ENCODE measurements at places on chromosomes 13 and 19. TPM values are rescaled to one million over a fixed set of nuclear protein-coding genes. Genes with fewer than 3 reads are reported as not detected.

UBE2L5 gene
- 0.57 TPM for total RNA-seq

DNA sequence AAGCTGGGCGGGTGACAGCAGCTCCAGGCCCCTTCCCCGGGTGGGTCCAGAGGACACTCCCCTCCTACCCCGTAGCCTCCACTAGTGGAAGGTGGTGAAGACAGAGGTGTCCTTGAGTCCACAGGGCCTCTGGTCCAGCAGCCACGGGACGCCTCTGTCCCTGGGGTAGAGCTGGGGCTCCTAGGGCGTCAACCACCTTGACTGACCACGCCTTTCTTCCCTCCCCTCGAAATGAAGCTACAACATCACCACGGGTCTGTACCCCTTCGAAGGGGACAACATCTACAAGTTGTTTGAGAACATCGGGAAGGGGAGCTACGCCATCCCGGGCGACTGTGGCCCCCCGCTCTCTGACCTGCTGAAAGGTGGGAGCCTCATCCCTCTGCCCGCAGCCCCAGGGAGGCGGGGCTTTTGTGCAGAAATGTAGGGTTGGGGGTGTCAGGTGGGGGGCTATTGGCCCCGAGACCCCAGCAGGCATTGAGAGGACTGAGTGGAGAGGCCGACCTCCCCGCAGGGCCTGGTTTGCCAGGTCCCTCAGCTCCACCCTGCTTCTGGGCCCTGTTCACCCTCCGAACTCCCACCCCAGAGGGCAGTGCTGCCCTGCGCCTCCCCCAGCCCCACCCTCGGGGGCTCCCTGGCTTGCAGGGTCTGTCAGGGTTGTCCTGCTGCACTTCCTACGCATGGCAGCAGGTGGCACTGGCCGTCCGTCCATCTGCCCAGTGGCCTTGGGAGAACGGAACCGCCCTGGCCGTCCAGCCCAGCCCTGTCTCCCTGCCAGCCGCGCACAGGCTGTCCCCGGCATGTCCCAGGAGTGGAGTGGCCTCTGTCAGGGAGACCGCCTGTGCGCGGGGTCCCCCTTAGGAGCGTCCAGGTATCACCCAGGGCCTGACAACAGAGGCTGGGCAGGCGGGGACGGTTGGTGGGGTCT lies 15.7 kb downstream of the STK11 start:
- no peak for DNase-seq

- no peak for DNase-seq
These were observed 112.5 kb downstream of the COG6 start for GRCh38 chr13:39767791-39768517.

DNA sequence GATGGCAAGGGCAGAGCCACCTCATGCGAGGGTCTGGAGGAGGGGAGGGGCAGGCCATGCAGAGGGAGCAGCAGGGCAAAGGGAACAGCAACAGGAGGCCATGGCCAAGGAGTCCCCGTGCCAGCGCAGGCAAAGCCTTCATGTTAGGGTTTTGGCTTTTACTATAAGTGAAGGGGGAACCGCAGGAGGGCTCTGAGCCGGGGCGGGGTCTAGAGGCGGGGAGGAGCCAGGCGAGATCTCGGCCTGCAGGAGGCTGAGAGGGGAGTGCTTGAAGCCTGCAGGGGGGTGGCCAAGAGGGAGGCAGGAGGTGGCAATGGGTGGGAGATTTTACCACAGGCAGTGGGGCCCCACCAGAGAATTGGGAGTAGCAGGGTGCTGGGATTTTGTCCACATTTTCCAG lies 6.3 kb downstream of the ARHGAP33 start:
- DNase-seq: no peak

GRCh38 chr19:30029721-30030510 lies 87.9 kb downstream of the URI1 start:
- no peak for DNase-seq

NLRP11 gene
- not detected for total RNA-seq

- DNase-seq: no peak
These were observed 69.7 kb downstream of the PIBF1 start for GRCh38 chr13:72851678-72852014.

DNA sequence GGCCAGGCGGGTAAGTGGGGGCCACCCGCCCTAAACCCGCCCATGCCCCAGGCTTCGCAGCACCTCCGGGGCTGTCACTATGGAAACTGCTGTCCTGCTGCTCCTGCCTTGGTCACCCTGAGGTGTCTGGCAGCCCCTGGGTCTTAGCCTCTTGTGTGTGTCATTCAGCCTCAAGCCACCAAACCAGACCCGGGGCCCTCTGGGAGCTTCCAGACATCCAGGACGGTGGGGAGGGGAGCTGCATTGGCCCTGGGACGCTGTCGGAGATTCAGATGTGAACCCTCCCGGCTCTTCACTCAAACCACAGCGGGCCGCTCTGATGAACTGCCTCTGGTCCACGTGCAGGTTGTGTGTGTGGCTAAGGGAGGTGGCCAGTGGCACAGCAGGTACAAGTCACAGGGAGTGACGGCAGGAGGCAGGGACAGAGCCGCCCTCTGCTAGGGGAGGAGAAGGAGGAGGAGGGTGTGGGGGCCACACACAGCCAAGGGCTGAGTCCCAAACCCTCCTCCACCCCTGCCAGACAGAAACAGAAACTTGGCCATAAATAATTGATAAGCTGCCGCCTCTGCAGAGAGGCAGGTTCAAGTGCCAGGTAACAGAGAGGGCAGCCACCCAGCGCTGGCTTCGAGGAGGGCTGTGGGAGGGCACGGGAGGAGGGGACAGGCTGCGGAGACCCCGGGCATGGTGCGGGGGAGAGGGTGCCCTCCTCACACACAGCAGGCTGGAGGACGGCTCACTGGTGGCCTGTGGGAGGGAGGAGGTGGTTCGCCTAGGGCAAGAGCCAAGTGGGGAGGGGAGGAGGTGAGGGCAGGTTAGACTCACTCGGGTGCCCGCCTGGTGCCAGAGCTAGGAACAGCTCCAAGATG lies 8.0 kb downstream of the NANOS3 start:
- DNase-seq: no peak

DNA sequence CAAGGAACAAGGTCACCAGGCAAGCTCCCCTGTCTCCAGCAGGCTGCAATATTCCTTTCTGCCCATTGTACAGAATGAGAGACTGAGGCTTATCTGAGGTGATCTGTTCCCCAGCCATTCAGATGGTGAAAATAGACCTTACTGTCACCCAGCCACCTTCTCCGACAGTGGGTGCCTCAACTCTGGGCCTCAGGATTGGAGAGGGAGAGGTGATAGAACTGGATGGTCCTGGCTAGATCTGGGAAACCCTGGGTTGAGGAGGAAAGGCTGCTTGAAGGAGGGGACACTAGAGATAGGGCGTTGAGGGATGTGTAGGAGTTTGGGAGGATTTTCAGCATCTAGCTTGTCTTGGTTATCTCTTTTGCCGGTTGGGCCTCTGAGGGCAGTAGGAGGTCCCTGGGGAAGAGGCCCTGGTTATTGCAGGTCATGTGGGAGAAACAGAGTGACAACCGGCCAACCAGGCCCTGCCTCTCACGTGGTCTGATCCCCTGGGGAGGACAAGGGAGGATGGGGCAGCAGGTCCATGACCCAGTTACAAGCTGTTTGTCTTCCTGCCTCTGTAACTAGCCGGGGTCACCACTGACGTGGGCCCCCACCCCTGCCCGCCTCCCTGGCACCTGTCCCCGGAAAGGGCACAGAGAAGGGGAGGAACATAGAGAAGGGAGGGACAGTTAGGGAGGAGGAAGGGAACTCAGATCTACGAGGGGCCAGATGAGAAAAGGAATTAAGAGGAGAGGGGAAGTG lies 8.2 kb downstream of the NFIC start:
- no peak for DNase-seq

- DNase-seq: no peak
These were observed 37.8 kb upstream of the POP4 start for GRCh38 chr19:29568036-29569025.

B3GNT8 gene
- total RNA-seq: 0.27 TPM

FXYD1 gene
- total RNA-seq: 4.7 TPM

GRCh38 chr13:51275101-51275500 lies 52.9 kb downstream of the FAM124A start:
- DNase-seq: no peak

DNA sequence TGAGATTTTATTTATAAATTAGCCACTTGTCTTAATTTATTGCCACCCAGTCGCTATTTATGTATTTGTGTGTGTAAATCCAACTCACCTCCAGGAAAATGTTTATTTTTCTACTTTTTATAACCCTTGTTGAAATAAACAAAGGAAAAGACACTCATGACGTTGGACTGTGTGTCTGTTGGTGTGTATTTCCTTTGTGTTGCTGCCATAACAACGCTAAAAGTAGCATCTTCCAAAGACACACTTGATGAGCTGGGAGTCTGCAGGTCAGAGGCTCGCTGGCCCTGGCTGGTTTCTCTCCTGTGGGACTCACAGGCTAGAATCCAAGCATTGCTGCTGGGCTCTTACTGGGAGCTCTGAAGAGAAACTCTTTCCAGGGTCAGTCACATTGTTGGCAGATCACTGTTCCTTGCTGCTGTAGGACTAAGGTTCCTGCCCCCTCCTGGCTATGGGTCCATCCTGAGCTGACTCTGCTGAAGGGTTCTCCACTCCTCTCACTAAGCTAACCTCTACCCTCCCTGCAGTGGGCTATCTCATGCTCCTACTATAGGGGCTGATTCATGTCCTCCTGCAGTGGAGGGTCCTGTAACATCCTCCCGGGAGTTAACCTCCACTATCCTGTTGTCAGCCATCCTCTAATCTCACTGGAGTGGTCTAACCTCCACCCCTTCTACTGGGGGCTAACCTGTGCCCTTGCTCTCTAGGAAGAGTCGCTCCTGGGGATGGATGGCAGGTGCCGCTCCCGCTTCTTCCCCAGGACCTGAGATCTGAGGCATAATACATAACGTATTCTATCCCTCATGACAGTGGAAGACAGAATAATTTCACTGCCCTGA lies 2.1 kb downstream of the IFNL2 start:
- DNase-seq: no peak

GRCh38 chr13:65260946-65261891 lies 1968.9 kb downstream of the PCDH9 start:
- no peak for DNase-seq

- DNase-seq: peak; percentile 90
These were observed 8.1 kb downstream of the PIK3R2 start for GRCh38 chr19:18160971-18161635.

- no peak for DNase-seq
These were observed 955.6 kb downstream of the UQCRFS1 start for GRCh38 chr19:28257396-28257795.

KIR2DL1 gene
- total RNA-seq: not detected

DNA sequence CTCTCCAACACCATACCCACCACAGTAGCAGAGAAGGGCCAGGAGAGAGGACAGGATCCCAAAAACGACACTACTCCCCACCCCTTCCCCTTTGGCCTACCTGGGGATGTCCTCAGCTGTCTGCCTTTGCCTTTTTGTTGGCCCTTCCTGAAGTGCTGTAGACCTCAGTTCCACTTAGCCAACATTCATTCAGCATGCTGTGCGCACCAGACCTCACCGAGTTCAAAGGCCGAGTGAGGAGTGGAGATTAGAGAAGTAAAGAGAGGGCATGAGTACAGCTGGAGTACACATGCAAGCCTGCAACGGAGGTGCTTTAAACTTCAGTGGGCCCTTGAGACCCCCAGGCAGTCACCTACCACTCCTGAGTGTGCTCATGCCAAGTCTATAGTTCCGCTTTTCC lies 99.0 kb downstream of the TEX26 start:
- no peak for DNase-seq

ZNF83 gene
- 92.3 TPM for total RNA-seq

ERICH4 gene
- not detected for total RNA-seq

CGB2 gene
- not detected for total RNA-seq

GRCh38 chr19:29145756-29146155 lies 67.2 kb downstream of the UQCRFS1 start:
- no peak for DNase-seq

ZNF536 gene
- total RNA-seq: not detected

DNA sequence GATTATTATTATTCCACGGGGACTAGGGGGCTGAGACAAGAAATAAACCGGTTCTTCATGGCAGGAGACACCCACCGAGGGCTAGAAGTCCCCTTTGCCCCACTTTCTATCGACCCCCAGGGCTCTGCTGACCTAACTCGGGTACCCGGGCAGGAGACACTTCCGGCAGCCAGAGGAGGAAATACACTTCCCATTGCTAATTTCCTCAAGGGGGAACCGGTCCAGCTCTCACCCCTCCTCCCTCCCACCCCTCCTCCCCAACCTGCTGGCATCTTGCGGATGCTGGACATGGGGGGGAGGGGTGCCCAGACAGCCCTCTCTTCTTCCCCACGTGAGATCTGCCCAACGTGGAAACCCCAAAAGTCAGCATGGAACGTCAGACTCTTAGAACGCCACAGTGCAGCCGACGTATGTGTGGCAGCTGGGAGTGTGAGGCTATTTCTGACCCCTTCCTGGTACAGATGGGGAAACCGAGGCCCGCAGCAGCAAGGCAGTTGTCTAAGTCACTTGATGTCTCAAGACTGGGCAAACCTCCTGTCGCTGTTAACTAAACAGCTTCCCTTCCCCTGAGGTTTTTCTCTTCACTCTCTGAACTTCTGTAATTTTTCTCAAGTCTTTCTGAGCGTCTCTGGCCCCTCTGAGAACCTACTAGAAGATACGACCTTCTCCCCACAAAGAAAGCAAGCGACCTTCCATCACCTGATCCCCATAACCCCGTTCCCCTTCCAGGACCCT lies 3.6 kb downstream of the GPR4 start:
- DNase-seq: peak; percentile 56

URAD gene
- not detected for total RNA-seq

YJEFN3 gene
- 6.9 TPM for total RNA-seq

- DNase-seq: no peak
These were observed 74.9 kb upstream of the KCTD15 start for GRCh38 chr19:33721735-33722297.

PCDH9 gene
- 21.2 TPM for total RNA-seq

ACER1 gene
- total RNA-seq: not detected

SLC7A9 gene
- 0.62 TPM for total RNA-seq

MCEMP1 gene
- total RNA-seq: not detected

GRCh38 chr13:109425821-109426689 lies 360.3 kb downstream of the IRS2 start:
- no peak for DNase-seq

DNA sequence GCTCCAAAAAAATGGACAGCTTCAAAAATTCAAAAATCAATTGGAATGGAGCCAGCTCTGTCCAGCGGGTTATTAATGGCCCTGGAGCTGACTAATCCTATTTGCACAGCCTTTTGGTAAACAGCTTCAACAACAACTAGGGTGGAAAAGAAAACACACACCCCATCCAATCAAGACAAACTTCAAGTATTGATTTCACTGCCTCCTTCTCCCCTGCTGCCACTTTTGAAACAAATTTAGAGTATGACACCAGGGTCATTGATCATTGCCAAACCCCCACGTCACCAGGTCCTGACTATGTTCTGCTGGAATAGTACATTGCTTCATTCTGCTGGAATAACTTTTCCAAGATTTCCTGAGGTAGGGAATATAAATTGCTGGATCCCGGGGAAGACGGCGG lies 56.8 kb upstream of the GTF3A start:
- DNase-seq: no peak

- DNase-seq: no peak
These were observed 89.7 kb upstream of the SIAH3 start for GRCh38 chr13:45941261-45941660.

ZSWIM4 gene
- total RNA-seq: 10.1 TPM

SMIM44 gene
- not detected for total RNA-seq

- peak; percentile 92 for DNase-seq
These were observed 519 bp downstream of the PTBP1 start for GRCh38 chr19:797528-798414.

KPTN gene
- 8.1 TPM for total RNA-seq

CEACAM4 gene
- not detected for total RNA-seq

MISP gene
- not detected for total RNA-seq

ZNF625 gene
- total RNA-seq: 9.8 TPM

OR7C1 gene
- total RNA-seq: not detected

KIR3DL2 gene
- not detected for total RNA-seq

All from B cell (primary cell).